Ovary (tissue), 10 donors: ENCODE measurements at places on chromosomes 12 and 14. TPM values are rescaled to one million over a fixed set of nuclear protein-coding genes. Genes with fewer than 3 reads are reported as not detected.

TMEM132D gene
- total RNA-seq: not detected

GRCh38 chr12:68370006-68370590, 37.9 kb upstream of the MDM1 start:
- no peak overlapping the region for H3K27ac ChIP-seq
- no peak overlapping the region for H3K4me3 ChIP-seq
- H3K36me3 ChIP-seq: no peaks in the 10 kb centered on the region
- H3K27me3 ChIP-seq: no peaks in the 10 kb centered on the region
- H3K4me1 ChIP-seq: no peaks in the 10 kb centered on the region
- DNase-seq: no peak

DNA sequence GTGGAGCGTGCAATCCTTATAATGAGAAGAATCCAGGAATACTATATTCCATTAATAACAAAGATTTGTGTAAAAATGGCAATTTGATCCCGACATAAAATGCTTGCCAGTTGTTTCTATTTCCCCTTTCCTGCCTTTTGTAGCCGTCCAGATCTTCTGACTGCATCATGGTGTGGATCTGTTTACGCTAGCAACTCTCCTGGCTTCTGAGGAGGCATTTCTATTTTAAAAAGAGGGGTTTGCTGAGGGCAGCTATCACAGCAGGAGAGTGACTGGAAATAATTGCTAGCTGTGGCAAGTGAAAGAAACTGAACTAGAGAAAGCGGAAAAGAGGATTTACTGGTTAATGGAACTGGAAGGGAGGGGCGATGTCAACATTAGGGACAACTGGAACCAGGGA, 145.6 kb downstream of the ATP23 start:
- DNase-seq: no peak
- no peaks in the 10 kb centered on the region for H3K27me3 ChIP-seq
- no peak overlapping the region for H3K27ac ChIP-seq
- no peaks in the 10 kb centered on the region for H3K4me1 ChIP-seq
- H3K4me3 ChIP-seq: no peak overlapping the region

DPY19L2 gene
- total RNA-seq: 23.2 TPM

DNA sequence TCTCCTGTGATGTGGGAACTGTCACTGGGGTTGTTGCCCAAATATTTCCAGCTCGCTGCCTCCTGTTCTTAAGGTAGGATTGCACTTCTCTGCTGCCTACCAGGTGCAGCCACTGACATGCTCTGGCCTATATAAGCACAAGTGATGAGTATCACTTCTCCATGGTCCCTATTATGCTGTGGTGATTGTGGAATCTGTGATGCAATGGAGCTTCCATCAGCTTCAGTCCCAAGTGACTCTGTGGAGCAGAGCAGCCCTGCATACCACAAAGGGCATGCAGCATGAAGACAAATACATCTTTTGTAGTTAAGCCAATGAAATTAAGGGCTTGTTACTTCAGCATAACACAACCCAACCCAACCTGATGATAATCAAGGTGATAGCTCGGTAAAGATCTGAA, 43.5 kb downstream of the CKAP4 start:
- H3K27ac ChIP-seq: no peak overlapping the region
- H3K4me3 ChIP-seq: no peak overlapping the region
- no peaks in the 10 kb centered on the region for H3K4me1 ChIP-seq
- H3K36me3 ChIP-seq: no peaks in the 10 kb centered on the region
- no peak for DNase-seq

CPNE6 gene
- not detected for total RNA-seq

GNB3 gene
- 4.3 TPM for total RNA-seq

GRCh38 chr14:73977896-73978295, 27.8 kb downstream of the COQ6 start:
- no peak overlapping the region for H3K27ac ChIP-seq
- H3K4me3 ChIP-seq: no peak overlapping the region
- no peaks in the 10 kb centered on the region for H3K27me3 ChIP-seq
- no peaks in the 10 kb centered on the region for H3K4me1 ChIP-seq

ADCY4 gene
- total RNA-seq: 10.9 TPM

GLIPR1L1 gene
- total RNA-seq: not detected

DNA sequence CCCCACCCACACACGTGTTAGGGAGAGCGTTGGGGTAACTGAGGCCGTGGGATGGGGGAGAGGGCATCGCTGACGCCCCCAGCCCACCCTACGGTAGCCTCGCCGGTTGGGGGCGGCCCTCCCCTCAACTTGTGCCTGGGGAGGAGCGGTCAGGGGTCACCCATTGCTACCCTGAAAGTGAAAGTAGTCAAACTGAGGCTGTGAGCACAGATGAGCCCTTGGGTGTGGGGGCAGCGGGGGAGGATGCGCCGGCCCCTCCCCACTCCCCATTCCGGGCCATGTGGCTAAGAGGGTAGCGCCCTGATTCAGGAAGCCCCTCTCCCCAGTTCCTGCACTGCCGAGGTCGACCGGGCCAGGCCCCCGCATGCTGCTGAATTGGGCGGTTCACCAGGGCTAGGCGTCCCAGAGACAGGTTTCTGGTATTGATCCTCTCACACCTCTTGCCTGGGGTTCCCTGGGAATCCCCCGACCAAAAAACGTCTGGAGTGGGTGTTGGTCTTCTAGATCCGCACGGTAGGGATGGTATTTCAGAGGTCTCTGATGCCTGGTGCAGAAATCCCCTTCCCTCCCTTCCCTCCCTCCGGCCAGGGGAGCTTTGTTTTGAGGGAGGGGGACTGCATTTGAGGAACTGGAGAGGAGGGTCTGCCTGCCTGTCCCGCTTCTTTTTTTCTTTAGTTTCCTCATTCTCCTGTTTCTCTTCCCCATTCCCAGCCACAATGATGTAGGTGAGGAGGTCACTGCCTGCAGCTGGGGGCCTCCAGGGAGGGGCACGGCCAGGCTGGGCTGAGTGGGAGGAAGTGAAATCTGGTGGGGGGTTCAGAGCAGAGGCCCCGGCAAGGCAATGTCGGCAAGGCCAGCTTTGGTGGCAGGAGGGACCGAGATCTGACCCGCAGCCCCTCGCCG, 1.0 kb downstream of the SH2B3 start:
- no peak for DNase-seq
- H3K4me1 ChIP-seq: peaks cover 11% of the 10 kb centered on the region
- H3K36me3 ChIP-seq: no peaks in the 10 kb centered on the region
- H3K27me3 ChIP-seq: no peaks in the 10 kb centered on the region

DNA sequence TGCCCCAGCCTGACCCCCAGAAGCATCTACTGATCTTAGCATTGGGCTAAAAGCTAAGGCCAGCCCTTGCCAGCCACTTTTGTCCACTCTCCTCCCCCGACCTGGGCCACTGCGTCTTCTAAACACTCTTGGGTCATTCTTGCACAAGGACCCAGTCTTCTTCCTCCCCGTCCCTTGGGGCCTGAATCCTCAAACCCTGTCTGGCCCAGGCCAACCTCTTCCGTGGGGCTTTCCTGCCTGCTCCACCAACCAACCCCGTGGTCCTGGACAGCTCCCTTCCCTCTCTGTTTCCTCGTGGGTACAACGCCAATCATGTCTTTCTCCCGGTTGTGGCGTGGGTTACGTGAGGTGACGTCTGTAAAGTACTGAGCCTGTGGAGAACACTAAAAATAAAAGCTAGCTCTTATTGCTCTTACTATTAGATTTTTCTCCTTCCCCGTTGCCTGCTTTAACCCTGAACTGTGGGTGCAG, 21.5 kb downstream of the FAM222A start:
- DNase-seq: no peak
- no peak overlapping the region for H3K4me3 ChIP-seq
- no peaks in the 10 kb centered on the region for H3K27me3 ChIP-seq
- no peak overlapping the region for H3K27ac ChIP-seq
- peaks cover 2% of the 10 kb centered on the region for H3K4me1 ChIP-seq

DNA sequence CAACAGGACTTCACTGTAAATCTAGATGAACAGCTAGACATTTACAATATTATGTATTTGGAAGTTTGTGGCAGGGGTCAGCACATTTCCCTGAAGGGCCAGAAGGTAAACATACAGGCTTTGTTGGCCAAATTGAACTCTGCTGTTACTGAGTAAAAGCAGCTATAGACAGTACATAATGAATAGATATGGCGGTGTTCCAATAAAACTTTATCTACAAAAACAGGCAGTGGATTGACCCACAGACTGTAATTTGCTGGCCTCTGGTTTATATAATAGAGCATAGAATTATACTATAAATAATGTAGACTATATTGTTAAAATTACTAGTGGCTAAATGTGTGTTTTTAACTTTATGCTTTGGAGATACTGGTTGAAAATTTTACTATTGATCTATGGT, 25.7 kb downstream of the SERPINA10 start:
- no peak overlapping the region for H3K4me3 ChIP-seq
- no peak for DNase-seq
- H3K36me3 ChIP-seq: no peaks in the 10 kb centered on the region
- no peak overlapping the region for H3K27ac ChIP-seq

- peak overlapping the region; percentile 11 for H3K27ac ChIP-seq
- no peak overlapping the region for H3K4me3 ChIP-seq
Observed at GRCh38 chr12:27818401-27818918, 38.4 kb upstream of the MANSC4 start.

TEAD4 gene
- 19.9 TPM for total RNA-seq

DNA sequence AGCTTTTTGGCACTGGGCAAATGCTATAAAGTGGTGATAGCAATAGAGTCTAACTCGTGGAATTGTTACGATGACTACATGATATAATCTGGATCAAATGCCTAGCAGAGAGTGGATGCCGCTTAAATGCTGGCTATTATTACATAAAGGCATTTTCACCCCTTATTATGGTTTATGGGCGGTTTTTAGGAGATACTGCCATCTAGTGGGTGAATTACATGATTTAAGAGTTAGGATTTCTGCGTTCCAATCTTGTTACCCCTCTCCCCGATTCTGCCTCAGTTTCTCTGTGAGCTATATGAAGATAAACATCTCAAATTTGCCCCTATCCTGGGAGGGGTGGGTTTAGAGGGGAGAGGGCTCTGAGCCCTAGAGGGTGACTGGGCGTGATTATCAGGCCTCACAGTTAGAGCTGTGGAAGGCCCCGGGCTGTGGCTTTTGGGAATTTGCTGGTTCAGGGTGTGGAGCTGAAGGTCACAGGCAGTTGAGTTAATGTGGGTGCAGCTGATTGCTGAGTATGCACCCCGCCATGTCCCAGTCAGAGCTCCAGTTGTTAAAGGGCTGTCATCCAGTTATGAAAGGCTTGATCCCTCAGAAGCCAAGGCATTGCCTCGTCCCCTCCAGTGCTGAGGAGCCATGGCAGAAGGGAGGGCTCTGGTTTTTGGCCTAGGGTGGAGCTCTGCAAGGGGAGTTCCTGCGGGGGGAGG, 14.4 kb downstream of the CLSTN3 start:
- no peaks in the 10 kb centered on the region for H3K27me3 ChIP-seq
- no peaks in the 10 kb centered on the region for H3K4me1 ChIP-seq

- H3K27ac ChIP-seq: no peak overlapping the region
- H3K4me3 ChIP-seq: no peak overlapping the region
- no peaks in the 10 kb centered on the region for H3K27me3 ChIP-seq
- no peak for DNase-seq
- peaks cover 6% of the 10 kb centered on the region for H3K4me1 ChIP-seq
Observed at GRCh38 chr12:79665212-79665887, 25.4 kb downstream of the PAWR start.

MUCL1 gene
- total RNA-seq: not detected

DNA sequence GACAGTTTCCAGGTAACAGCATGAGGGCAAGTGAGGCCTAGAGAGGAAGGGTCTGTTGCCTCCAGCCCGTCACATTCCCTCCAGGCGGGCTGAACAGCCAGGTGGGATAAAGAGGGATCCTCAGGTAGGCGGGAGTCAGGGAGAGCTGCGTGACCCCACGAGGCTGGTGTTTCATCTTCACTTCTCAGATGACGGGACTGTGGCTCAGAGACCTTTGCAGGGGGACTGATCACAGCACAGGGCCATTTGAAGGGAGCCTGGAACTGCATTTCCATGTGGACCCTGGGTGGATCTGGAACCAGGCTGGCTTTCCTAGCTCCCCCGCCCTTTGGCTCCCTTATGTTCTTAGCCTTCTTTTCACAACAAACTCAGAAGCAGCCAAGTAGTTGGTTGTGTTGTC, 37.4 kb downstream of the SH2B3 start:
- H3K36me3 ChIP-seq: no peaks in the 10 kb centered on the region
- no peak for DNase-seq
- H3K27ac ChIP-seq: no peak overlapping the region

GRCh38 chr12:57227315-57228115, 2.0 kb upstream of the SHMT2 start:
- no peak overlapping the region for H3K4me3 ChIP-seq
- H3K27me3 ChIP-seq: peaks cover 3% of the 10 kb centered on the region
- no peak for DNase-seq
- H3K4me1 ChIP-seq: peaks cover 7% of the 10 kb centered on the region

PIP4P1 gene
- 27.3 TPM for total RNA-seq

CD27 gene
- 0.60 TPM for total RNA-seq

DNA sequence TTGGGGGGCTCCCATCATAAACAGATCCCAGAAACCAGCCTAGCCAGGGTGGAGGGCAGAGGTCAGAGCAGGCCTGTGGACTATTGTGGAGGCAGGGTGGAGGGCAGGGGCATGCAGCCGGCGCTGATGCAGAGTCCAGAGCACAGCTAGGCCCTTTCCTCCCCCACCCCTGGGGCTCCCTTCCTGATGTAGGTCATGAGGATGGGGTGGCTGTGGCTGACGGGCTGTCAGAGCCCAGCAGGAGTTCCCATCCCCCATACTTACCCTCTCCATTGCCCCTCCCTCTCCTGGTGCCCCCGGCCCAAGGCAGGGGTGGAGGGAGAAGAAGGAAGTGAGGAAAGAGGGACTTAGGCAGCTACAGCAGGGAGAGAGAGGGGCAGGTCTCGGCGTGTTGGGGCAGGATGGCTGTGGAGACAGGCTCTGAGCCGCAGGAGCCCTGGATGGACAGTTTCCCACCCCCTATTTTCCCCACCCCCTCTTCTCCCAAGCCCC, 5.7 kb upstream of the ZNF385A start:
- no peak for DNase-seq
- no peaks in the 10 kb centered on the region for H3K27me3 ChIP-seq

DNA sequence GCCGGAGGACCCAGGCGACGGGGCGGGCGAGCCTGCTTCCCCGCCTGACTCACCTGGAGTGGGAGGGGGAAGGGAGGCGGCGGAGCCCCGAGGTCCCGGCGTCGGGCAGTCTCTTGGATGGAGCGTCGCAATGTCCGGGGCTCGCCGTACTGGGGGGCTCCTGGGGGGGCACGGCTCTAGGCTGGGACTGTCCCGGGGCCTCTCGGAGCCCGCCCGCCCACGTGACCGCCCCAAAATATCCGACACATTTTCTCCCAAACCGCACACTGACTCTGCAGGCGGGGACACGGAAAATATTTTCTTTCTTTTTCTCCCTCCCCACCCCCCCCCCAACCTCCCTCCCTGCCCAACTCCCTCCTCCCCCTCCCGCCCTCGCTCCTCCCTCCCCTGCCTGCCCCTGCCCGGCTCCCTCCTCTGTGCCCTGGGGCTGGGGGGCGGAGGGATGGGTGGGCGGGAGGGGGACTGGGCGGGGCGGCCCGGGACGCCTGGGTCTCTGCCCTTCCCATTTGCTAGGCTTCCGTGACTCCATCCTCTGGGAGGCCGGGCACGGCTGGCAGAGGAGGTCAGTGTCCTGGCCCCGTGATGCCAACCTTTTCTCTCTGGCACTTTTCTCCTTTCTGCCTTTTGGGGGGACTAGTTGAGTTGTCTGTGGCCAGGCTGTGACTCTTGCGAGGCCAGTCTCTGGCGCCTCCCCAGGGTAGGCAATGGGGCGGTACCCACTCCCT, at the start of gene RARG:
Gene RARG (minus strand): TSS at position 289 of the 725 bp plus-strand sequence. CDS start 4,664 bp downstream, outside the sequence.
- H3K27ac ChIP-seq: peak within 1 kb of the TSS; percentile 90
- peaks cover 19% of the 10 kb centered on the region for H3K4me1 ChIP-seq
- peak; percentile 68 for DNase-seq
- no peaks in the 10 kb centered on the region for H3K27me3 ChIP-seq
- peak within 1 kb of the TSS; percentile 68 for H3K4me3 ChIP-seq
